Activated T-cell treated with anti-CD3 and anti-CD28 coated beads, Interleukin-2, amount 50 U/mL, for 72 hours (primary cell): ENCODE measurements at places on chromosomes 6 and 20.

- H3K27me3 ChIP-seq, result peaks cover 42% of the 10 kb centered on the region
- no peak overlapping the region for H3K27ac ChIP-seq
- DNase-seq, result no peak
- H3K4me1 ChIP-seq, result peaks cover 8% of the 10 kb centered on the region
These were observed 55.7 kb downstream of the PPP1R14C start for GRCh38 chr6:150198532-150198931.

- no peak overlapping the region for H3K27ac ChIP-seq
- H3K4me3 ChIP-seq, result no peak overlapping the region
- H3K36me3 ChIP-seq, result peaks cover 6% of the 10 kb centered on the region
- peaks cover 20% of the 10 kb centered on the region for H3K4me1 ChIP-seq
- peaks cover 78% of the 10 kb centered on the region for H3K27me3 ChIP-seq
- no peak for DNase-seq
These were observed 100.7 kb downstream of the ANKRD60 start for GRCh38 chr20:58127701-58128111.

DNA sequence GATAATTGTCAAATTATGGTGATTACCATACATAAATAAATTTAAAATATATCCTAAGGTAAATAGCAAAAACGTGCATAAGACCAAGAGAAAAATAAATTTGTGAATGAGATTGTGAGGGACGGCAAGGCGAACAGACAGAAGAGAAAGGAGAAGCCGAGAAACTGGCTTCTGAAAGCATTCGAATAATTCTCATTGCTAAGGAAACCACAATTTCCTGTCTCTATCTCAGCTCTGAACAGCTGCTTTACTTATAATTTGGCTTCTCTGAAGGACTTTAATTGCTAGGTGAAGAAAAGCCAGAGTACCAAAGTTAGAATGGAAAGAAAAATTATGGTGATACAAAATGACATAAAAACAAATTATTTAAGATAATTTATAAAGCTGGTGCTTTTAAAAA, 79.0 kb upstream of the RGS17 start:
- no peaks in the 10 kb centered on the region for H3K36me3 ChIP-seq
- no peak overlapping the region for H3K4me3 ChIP-seq
- H3K27me3 ChIP-seq, result no peaks in the 10 kb centered on the region
- no peaks in the 10 kb centered on the region for H3K4me1 ChIP-seq
- no peak overlapping the region for H3K27ac ChIP-seq

GRCh38 chr6:130218134-130218533, 4.6 kb downstream of the SAMD3 start:
- H3K36me3 ChIP-seq, result no peaks in the 10 kb centered on the region
- H3K4me1 ChIP-seq, result peaks cover 50% of the 10 kb centered on the region
- H3K27me3 ChIP-seq, result no peaks in the 10 kb centered on the region
- no peak for DNase-seq
- H3K4me3 ChIP-seq, result no peak overlapping the region

GRCh38 chr20:48705240-48706115, 122.3 kb downstream of the PREX1 start:
- peaks cover 21% of the 10 kb centered on the region for H3K36me3 ChIP-seq
- H3K4me1 ChIP-seq, result peaks cover 25% of the 10 kb centered on the region
- no peak overlapping the region for H3K4me3 ChIP-seq
- DNase-seq, result no peak
- H3K27me3 ChIP-seq, result no peaks in the 10 kb centered on the region

DNA sequence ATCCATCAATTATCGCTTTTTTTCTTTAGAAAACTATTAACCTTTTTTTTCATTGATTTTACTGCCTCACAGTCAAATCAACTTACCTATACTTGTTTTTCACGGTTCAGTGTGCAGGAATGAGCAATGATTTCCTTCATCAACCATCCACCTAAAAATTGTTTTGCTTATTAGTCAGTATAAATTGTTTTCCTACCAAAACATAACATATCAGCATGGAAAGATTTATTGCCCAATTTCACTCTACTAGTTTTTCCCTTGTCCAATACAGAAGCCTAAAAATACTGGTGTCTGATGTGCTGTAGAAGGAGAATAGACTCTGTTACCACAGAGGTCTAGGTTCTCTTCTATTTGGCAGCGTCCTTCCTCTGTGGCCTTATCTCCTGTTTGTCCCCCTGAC, 558.2 kb upstream of the CITED2 start:
- no peak overlapping the region for H3K27ac ChIP-seq
- no peak overlapping the region for H3K4me3 ChIP-seq
- H3K27me3 ChIP-seq, result no peaks in the 10 kb centered on the region
- no peaks in the 10 kb centered on the region for H3K4me1 ChIP-seq

GRCh38 chr6:76441875-76442274, 369.4 kb upstream of the IMPG1 start:
- H3K4me3 ChIP-seq, result no peak overlapping the region
- no peak overlapping the region for H3K27ac ChIP-seq
- H3K4me1 ChIP-seq, result no peaks in the 10 kb centered on the region
- H3K27me3 ChIP-seq, result no peaks in the 10 kb centered on the region

- H3K36me3 ChIP-seq, result no peaks in the 10 kb centered on the region
- no peaks in the 10 kb centered on the region for H3K4me1 ChIP-seq
- H3K27ac ChIP-seq, result no peak overlapping the region
- H3K4me3 ChIP-seq, result no peak overlapping the region
- H3K27me3 ChIP-seq, result no peaks in the 10 kb centered on the region
These were observed 33.1 kb upstream of the LCA5 start for GRCh38 chr6:79570129-79571029.
